ENCODE measurements at places on chromosomes 6 and 20. TPM values are rescaled to one million over a fixed set of nuclear protein-coding genes. Genes with fewer than 3 reads are reported as not detected.

The FUT9 gene
- total RNA-seq = not detected

The HFE gene
- total RNA-seq = 8.3 TPM

The PRR18 gene
- 0.59 TPM for total RNA-seq

- no peak overlapping the region for H3K4me3 ChIP-seq
- no peak for DNase-seq
- no peaks in the 10 kb centered on the region for H3K27me3 ChIP-seq
- peaks cover 9% of the 10 kb centered on the region for H3K4me1 ChIP-seq
Measured at GRCh38 chr6:18078866-18079265, 43.6 kb downstream of the NHLRC1 start.

DNA sequence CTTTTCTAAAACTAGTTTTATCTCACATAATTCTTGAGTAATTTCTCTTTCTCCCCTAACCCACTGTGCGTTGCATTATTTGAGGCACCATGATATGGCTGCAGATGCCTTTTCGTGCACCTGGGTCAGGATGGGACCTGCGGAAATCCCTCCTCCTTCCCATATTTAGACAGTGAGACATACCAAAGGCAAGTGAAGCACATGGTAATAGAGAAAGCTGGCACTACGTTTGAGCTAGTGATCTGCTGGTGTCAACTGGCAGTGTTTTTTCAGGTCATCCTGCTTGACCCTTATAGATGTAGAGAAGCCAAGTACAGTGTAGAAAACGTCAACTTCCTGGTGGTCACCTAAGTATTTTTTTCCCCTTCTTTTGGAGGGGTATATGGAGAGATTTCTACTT, 71.7 kb downstream of the FOXO3 start:
- no peak overlapping the region for H3K4me3 ChIP-seq
- H3K27ac ChIP-seq = no peak overlapping the region
- H3K36me3 ChIP-seq = no peaks in the 10 kb centered on the region
- H3K27me3 ChIP-seq = no peaks in the 10 kb centered on the region
- no peak for DNase-seq
- H3K4me1 ChIP-seq = peaks cover 50% of the 10 kb centered on the region

- H3K27ac ChIP-seq = no peak overlapping the region
- no peaks in the 10 kb centered on the region for H3K4me1 ChIP-seq
- H3K27me3 ChIP-seq = no peaks in the 10 kb centered on the region
- no peak overlapping the region for H3K4me3 ChIP-seq
- DNase-seq = no peak
Measured at GRCh38 chr6:43007126-43007525, 6.6 kb downstream of the MEA1 start.

DNA sequence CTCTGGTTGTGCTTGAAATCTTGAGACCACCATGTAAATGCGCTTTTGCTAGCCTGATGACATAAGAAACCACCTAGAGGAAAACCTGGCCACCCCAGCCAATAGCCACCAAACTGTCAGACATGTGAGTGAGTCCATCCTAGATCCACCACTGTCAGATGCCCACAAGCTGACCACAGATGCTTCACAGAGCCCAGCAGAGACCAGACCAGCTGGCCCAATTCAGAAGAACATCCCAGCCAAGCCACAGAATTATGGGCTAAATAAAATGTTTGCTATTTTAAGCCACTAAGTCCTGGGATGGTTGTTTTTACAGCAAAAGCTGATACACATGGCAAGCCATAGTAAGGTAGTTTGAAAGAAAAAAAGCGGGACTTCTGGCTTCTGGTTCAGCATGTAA, 425.3 kb downstream of the KIF16B start:
- no peaks in the 10 kb centered on the region for H3K27me3 ChIP-seq
- H3K4me3 ChIP-seq = no peak overlapping the region
- no peak for DNase-seq
- H3K4me1 ChIP-seq = no peaks in the 10 kb centered on the region
- H3K27ac ChIP-seq = no peak overlapping the region
- no peaks in the 10 kb centered on the region for H3K36me3 ChIP-seq

DNA sequence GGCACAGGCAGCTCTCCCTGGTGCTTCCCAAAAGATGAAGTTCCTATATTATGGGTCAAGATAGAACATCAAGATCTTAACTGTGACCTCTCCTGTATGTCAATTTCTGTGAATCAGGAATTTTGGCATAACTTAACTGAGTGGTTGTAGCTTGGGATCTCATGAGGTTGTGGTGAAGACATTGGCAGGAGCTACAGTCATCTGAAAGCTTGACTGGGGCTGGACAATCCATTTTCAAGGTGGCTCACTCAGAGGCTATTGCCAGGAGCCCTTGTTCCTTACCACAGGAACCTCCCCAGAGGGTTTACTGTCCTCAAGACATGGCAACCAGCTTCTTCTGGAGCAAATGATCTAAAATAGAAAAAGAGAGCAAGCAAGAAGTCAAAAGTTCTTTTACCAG, 252.2 kb downstream of the ADGB start:
- H3K36me3 ChIP-seq = no peaks in the 10 kb centered on the region
- DNase-seq = no peak
- no peaks in the 10 kb centered on the region for H3K27me3 ChIP-seq
- H3K4me1 ChIP-seq = no peaks in the 10 kb centered on the region
- H3K27ac ChIP-seq = no peak overlapping the region
- H3K4me3 ChIP-seq = no peak overlapping the region

DNA sequence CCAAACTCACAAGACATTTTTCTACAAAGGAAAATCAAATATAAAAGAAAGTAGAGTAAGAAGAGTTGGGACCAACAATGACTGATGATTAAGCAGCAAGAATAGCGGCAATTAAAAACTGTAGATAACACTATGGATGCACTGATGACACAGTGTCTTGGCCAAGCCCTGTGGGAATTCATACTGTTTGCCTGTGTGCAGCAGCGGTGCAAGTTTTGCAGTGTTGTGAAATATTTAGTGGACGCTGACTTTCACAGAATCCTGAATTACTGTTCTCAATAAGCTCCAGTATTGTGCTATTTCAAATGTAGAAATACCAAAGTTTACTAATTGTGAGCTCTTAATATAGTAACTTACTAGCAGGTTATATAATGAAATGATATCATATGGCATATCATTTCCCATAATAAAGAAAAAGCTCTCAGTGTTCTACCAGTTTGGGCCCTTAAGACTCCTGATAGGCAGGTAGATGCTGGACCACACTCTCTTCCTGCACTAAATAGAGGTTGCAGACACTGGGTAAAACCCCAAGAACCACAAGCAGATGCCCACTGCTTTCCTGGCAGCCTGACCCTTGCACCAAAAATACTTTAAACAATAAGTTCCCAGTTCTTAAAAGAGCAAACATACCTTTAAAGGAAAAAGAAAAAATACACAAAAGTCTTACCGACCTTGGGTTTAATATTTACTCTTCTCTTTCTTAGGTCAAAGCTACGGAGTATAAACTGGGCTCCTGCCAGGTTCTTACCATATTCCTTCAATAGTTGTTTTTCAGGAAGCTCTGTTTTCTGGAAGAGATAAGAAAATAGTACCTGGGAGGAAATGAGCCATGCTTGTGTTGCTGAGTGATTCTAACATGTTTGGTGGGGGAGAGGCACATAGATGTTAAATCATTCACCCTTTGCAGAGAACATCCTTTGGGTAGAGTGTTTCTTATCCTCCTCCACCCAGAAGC, 41.6 kb downstream of the ANKEF1 start:
- no peaks in the 10 kb centered on the region for H3K4me1 ChIP-seq
- no peaks in the 10 kb centered on the region for H3K27me3 ChIP-seq
- H3K27ac ChIP-seq = no peak overlapping the region
- no peak overlapping the region for H3K4me3 ChIP-seq

- no peak for DNase-seq
- peak overlapping the region; percentile 48 for H3K4me3 ChIP-seq
Measured at GRCh38 chr6:110357298-110357663, 868 bp downstream of the METTL24 start.

DNA sequence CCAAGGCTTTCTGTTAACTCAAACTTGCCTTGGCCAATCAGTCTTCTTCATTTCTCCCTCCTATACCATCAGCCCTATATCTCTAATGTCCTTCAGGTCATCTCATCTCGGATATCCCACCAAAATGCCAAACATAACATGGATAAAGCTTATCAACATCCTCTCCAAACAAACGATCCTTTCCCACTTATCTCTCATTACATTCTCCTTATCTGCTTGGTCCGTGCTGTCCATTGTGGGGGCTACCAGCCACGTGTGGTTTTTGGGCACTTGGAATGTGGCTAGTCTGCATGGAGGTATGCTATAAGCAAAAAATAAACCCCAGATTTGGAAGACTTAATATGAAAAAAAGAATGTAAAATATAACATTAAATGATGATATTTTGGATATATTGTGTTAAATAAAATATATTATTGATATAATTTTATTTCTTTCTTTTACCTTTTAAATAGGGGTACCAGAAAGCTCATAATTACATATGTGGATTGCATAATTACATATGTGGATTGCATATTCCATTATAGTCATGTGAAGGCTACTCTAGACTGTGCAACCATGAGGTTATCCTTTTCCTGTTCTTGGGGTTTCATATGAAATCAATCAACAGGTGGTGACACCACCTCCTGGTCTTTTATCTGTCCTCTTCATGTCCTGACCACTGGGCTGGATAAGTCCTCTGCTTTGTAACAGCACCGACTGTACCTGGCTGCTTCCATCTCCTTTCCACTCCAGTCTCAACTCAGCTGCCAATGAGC, 123.0 kb downstream of the CD83 start:
- no peaks in the 10 kb centered on the region for H3K27me3 ChIP-seq
- H3K36me3 ChIP-seq = no peaks in the 10 kb centered on the region
- no peaks in the 10 kb centered on the region for H3K4me1 ChIP-seq

GRCh38 chr6:103027271-103027931, 1633.9 kb downstream of the GRIK2 start:
- no peaks in the 10 kb centered on the region for H3K4me1 ChIP-seq
- H3K36me3 ChIP-seq = no peaks in the 10 kb centered on the region
- H3K27ac ChIP-seq = no peak overlapping the region
- no peak overlapping the region for H3K4me3 ChIP-seq
- DNase-seq = no peak
- H3K27me3 ChIP-seq = no peaks in the 10 kb centered on the region

GRCh38 chr6:28945349-28945748, 21.6 kb upstream of the TRIM27 start:
- no peak for DNase-seq
- no peak overlapping the region for H3K4me3 ChIP-seq
- peaks cover 21% of the 10 kb centered on the region for H3K4me1 ChIP-seq
- H3K27ac ChIP-seq = no peak overlapping the region

Measured in thyroid gland (tissue), 4 donors.